NCI-H510A (cell line): ENCODE measurements at places on chromosomes 12 and 14.
A peak's percentile ranks its signal among the peaks of the same experiment; 100 is the strongest.

- DNase-seq, result no peak
Observed at GRCh38 chr12:4819654-4820053, 90.1 kb upstream of the KCNA1 start.

GRCh38 chr14:50301914-50302313 lies 10.1 kb downstream of the L2HGDH start:
- no peak for DNase-seq

DNA sequence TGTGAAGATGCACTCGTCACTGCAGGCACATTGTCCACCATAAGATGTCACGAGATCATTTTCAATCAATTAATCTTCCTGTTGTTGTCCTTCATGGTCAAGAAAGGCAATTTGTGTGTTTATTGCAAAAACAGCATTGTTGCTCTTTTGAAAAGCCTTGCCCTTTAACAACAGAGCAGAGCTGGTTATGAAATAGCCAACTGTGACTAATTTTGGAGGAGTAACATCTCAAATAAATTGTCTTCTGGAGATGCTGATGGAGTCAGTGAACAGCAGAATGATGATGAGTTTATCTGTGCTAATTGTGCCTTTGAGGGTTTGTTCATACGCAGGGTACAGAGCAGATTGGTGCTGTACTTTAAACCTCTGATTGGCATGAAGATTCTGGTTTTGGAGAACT lies 88.3 kb upstream of the E2F7 start:
- no peak for DNase-seq

DNA sequence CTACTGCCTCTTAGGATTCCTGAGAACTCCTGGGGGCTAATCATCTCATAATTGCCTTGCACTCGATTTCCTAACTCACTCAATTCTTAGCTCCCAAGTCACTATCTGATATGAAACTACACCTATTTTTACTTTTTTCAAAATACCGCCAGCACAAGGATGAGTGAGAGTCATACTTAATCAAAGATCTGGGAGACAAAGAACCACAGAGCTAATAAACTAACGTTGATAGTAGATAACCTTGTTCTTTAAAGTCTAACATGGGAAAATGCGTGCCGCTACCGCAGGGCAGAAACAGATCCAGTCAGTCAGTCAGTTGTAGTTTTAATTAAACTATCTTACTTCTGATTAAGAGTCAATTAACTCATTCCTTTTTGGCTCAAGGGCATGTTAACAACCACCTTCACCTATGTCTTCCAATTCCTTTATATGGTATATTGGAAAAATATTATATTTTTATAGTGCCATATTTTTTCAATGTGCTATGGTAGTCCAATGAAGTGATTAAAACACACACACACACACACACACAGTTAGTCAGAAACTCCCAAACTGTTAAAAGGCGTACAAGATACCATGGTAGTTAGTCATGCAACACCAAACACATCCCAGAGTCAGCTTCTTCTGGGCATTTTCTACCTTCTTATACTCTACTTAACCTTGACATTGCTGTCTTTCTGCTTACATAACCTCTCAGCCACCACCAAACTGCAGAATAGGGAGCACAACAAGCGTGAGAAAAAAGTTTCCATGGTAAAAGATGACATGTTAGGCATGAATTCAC lies 114.0 kb downstream of the KLHL28 start:
- no peak for DNase-seq

- no peak for DNase-seq
Observed at GRCh38 chr14:50714450-50715073, 46.5 kb upstream of the SAV1 start.

- DNase-seq, result no peak
Observed at GRCh38 chr12:93753285-93753684, 76.1 kb downstream of the CRADD start.

DNA sequence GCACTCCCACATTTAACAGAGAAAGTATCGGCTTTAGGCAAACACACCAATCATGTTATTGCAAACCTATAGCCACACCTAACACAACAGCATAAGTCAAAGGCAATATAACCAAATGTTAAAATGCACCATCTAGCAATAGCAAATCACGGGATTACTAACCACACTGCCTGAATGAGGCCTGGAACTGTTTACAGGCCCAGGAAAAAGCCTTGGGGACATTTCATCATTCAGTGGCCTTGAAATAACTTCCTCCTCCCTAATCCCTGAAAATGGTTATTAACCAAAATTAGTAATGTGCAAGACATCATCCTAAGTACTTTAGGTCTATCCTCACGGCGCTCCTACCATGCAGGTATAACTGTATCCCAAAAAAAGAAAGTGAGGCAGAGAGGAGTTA lies 2.3 kb downstream of the GALC start:
- no peak for DNase-seq

DNA sequence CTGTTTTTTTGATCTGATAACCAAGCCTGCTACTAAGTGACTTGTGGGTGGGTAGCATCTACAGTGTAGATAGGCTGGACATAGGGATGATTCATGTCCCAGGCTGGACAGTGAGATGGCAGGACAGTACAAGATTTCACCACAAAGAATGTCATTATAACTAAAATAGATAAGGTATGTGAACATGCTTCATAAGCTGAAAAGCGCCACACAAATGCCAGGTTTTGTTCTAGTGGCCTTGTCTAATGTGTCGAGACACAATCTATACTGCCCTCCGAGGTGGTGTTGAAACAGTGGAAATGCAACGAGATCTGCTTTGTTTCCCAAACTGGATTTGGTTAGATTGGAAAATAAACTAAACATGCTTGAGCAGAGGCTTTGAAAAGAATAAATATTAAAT lies 4.4 kb downstream of the LGALS3 start:
- DNase-seq, result no peak

DNA sequence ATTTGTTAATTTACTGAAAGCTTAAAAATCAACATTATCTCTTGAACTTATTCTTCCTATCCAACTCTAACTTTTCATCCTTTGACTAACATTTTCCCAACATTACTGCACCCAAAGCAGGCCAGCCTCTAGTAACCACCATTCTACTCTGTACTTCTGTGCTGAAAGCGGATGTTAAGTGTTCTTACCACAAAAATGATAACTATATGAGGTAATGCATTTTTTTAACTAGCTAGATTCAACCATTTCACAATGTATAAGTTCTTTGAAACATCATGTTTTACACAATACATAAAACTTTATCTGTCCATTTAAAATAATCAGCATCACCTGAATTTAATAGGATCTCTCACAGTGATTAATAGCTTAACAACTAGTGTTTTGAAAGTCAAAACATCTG lies 468.5 kb upstream of the MGAT4C start:
- no peak for DNase-seq

GRCh38 chr12:107415071-107415470 lies 270.5 kb upstream of the PWP1 start:
- DNase-seq, result no peak

- peak; percentile 51 for DNase-seq
Observed at GRCh38 chr12:12331896-12332295, 18.1 kb downstream of the MANSC1 start.

GRCh38 chr12:47194501-47194900 lies 114.7 kb upstream of the AMIGO2 start:
- no peak for DNase-seq

DNA sequence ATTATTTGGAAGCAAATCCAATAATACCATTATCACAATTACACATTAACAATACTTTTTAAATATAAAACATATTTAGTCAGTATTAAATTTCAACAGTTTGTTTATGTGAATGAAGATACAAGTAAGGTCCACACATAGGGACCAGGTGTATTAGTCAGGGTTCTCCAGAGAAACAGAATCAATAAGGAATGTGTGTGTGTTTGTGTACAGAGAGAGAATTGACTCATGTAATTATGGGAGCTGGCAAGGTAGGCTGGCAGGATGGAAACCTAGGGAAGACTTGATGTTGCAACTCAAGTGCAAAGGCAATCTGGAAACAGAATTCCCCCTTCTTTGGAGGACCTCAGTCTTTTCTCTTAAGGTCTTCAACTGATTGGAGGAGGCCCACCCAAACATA lies 123.2 kb upstream of the OTX2 start:
- no peak for DNase-seq

DNA sequence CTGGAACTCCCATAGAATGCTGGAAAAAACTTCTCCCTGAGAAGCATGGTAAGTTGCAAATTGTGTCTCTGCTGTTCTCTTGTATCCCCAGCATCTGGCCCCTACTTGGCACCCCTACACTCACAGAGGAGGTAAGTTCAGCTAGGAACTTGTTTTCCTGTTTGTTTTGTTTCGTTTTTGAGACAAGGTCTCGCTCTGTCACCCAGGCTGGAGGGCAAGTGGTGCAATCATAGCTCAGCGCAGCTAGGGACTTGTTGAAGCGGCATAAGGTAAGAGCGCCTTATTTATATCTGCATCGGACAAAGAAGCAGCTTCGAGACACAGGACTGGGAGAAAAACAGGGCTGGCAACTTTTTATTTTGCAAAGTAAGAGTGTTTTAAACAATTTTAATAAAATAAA lies 18.5 kb upstream of the ANO2 start:
- DNase-seq, result no peak

GRCh38 chr12:42892702-42893551 lies 303.4 kb upstream of the PRICKLE1 start:
- DNase-seq, result no peak

GRCh38 chr12:92226071-92226661 lies 80.5 kb upstream of the BTG1 start:
- no peak for DNase-seq

DNA sequence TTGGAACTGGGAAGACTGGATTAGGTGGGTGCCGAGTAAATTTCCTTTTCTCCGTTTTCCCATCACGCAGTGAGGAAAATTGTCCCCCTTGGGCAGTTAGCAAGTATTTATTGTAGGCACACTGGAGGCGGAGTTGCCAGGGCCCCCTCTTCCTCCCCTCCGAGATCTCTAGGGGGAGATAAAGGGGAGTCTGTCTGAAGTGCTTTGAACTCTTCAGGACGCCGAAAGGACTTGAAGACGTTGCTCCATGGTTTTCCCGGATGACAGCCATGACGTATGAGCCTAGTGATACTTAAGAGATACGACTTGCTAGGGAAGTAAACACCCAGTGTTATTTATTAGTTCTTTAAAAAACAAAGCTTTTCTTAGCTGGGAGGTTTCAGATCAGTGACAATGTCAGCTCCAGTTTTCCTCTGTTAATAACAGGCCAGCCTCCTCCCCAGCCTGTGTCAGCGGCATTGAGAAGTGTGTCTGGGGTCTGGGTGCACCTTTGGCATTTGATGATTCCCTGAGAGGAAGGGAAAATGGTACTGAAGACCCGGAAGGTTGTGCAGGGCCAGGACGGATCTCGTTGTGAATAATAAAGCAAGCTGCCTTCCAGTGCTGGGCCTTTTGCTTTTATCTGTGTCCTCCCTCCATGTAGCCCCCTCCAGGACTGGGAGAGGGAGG lies 78.7 kb downstream of the TSPAN9 start:
- no peak for DNase-seq

GRCh38 chr12:57754411-57755193 lies at the start of gene MARCHF9:
TSS of gene MARCHF9 (plus strand) at chr12:57755103. CDS start at chr12:57755529, 426 bp downstream.
- peak; percentile 98 for DNase-seq

DNA sequence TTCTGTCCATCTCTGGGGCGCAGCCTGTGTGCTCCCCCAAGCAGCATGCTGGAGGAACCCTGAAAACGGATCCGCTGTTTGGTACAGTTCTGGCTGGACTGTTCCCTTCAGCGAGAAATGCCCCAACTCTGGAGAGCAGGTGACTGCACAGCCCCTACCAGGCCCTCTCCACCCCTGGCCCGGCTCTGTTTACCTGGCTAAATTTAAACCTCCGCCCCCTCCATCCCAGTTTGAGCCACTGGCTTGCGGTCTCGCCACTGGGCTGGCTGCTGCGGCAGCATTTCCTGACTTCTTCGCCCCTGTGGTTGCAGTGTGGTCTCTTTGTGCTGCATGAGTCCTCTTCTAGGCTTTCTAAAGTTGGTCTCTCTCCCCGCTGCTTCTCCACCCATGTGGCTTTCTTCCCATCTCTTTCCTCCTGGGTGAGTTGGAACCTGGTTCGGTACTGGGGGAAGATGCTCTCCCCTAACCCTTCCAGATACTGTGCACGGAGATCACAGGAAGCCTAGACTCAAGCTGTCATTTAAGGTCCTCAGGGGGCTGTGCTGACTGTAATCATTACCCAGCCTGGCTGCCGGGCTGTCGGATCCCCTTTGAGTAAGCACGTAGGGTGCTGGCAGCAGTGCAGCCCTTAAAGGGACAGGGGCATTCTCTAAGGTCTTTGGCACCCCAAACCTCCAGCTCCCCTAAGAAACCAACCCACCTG lies 60.6 kb downstream of the FBXL14 start:
- DNase-seq, result no peak

GRCh38 chr14:24108336-24108874 lies 6.2 kb upstream of the DCAF11 start:
- no peak for DNase-seq

DNA sequence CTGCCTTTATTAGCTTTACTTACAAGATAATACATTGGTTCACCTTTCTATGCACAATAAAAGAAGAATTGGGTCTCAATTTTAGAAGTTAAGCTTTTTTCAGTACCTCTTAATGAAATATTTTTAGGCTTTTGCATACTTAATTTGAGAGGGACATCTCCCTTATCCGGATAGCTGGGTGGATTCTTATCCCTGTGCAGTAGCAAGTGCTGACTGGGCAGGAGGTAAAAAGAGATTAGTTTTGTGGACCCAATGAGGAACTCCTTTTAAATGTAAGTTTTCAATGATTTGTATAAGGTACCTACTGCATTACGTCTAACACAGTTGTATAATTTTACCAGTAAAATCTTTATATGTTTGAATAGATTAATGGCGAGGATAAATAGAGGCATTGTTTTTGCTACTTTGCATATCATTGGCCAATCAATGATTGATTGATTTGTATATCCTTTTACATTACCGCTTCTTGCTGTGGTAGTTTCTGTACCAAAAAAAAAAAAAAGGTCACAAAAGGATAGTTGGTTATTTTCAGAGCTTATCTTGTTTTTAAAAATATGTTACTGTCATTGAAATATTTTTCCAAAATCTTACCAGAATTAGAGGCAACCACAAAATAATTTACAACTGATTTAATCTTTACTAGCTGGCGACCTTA lies 2.2 kb downstream of the CPSF6 start:
- DNase-seq, result no peak

DNA sequence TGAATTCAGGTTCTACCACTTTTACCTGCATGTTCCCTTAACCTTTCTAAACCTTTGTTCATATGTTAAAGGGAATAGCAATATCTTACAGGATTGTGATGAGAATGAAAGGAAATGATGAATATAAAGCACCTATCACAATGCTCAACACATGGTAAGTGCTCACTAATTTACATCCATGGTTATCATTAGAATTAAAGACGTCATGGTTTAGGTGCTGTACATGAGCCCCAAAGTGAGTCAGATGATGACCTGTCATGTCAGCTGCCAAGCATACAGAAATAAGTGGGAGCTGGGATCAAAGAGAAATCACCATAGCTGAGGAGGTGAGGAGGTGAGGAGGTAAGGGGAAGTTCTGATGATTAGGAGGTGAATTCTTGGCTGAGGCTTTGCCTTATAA lies 135.9 kb upstream of the ATP2B1 start:
- DNase-seq, result no peak
